Activated CD4-positive, alpha-beta T cell treated with anti-CD3 and anti-CD28 coated beads, Interleukin-2, amount 10 ng/mL, durations not matched to agents 7 days and 5 days (primary cell): ENCODE measurements at places on chromosomes 1 and 21. TPM values are rescaled to one million over a fixed set of nuclear protein-coding genes. Genes with fewer than 3 reads are reported as not detected.

DNA sequence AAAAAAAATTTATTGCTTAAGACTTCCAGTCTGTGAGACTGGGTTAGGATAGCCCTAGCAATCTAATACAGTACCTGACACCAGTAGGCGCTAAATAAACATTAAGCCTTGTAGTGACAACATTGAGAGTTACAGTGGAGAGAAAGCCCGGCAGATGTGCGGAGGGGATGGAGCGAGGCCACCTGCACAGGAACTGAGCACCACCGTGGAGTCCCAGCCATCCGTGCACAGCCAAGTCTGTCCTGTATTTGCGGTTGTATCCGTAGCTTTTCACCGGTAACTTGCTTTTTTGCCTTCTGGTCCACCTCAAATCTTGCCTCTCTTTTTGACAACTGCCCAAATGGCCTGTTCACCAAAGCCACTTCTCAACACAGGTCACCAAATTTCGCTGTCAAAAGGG, 260.1 kb downstream of the GPATCH2 start:
- peaks cover 2% of the 10 kb centered on the region for H3K4me1 ChIP-seq
- no peak for DNase-seq
- no peak overlapping the region for H3K4me3 ChIP-seq
- H3K27me3 ChIP-seq: no peaks in the 10 kb centered on the region

GRCh38 chr1:99447721-99448120, 183.4 kb downstream of the PLPPR4 start:
- H3K4me3 ChIP-seq: no peak overlapping the region
- no peak overlapping the region for H3K27ac ChIP-seq
- no peak for DNase-seq
- peaks cover 3% of the 10 kb centered on the region for H3K27me3 ChIP-seq
- H3K4me1 ChIP-seq: no peaks in the 10 kb centered on the region
- H3K36me3 ChIP-seq: no peaks in the 10 kb centered on the region

DNA sequence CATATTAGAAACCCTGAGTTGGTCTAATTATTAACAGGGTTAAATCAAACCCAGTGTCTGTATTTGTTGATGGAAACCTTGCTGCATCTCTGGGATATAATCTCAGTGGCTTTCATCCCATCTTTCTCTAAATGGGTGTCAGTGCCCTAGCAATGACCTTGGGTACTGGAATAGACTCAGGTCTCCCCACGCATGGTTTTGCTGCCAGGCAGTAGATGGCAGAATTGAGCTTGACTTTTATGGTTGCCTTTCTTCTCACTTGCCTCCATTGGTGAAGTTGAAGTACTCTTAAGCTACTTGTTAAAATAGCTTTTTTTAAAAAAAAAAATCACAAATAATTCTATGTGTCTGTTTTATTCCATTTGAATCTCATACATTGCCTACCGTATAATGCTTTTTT, 81.8 kb upstream of the HMCN1 start:
- no peak for DNase-seq
- H3K27ac ChIP-seq: no peak overlapping the region

Gene FCMR
- total RNA-seq: 151 TPM
